ENCODE measurements at places on chromosomes 5 and 9.

DNA sequence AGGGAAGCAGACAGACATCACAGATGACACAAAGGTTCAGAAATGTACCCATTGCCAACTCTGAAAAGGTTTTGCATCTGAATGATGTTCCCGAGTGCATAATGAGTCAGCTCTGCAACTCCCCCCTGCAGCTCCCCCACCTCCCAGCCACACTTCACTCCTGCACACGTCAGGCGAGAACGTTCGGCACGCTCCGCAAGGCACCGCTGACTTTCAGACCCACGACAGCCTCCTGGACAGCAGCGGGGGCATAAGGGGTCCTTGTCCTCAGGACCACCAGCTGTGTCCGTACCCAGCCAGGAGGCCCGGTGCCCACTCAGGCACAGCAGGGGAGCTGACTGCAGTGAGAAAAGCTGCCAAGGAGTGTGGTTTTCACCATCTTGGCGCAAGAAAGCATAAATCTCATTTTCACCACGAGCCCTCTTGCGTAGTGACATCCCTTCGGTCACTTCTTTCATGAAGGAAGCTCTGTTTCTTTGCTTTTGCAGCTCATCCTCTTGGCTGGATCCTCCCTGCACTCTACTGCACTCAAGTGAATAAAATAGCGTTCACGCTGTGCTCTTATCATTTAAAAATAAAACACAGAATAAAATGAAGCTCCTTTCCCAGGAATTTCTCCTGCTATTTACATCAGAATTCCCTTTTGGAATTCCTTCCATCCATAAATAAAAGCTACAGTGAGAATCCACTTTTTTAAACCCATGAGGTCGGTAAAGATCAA is 9.9 kb downstream of the GFPT2 start:
- DNase-seq = no peak

DNA sequence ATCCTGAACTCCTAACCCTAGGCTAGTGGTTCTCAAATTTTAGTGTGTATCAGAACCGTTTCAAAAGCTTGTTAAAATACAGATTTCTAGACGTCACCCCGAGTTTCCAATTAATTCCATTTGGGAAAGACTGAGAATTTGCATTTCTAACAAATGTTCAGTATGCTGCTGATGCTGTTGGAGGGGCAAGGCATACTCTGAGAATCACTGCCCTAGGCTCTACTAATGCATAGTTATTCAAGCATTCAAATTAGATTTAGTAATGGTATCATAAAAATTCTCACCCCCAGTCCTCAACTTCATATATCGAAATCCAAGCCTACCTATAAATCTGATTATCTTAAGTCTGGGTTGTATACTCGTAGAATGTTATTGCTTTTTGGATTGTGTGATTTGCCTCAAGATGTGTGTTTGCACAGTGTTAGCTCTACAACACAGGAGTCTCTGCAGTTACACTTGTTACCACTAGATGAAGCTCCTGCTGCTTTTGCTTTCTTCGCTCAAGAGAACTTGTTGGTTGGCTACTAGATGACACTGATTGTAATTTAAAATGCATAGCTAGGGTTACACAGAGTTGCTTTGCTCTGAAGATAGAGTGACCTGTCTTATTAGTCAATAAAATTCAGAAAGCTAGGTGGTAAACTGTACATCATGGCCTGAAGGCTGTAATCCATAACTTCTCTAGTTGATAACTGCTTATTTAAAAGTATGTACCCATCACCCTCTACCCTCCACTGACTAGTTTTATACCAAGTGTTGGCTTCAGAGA is 7.5 kb upstream of the ERAP2 start:
- DNase-seq = no peak

GRCh38 chr5:143101121-143101520 is 302.4 kb downstream of the NR3C1 start:
- no peak for DNase-seq

DNA sequence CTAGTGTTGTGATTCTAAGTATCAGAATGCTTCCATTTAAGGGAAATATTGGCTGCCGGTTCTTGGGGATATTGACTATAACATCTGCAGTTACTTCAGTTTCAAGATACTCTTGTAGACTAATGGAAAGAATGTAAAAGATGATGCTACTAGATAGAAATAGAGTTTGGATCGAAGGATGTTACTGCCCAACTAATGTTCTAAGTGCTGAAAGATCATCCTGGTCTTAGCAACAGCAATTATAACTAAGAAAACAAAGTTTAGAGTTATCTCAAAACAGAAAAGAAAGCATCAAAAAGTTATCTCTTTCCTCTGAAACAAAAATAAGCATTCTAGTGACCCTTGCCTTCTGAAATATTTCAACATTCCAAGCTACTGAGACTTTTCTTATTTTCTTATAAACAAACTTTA is 49.9 kb downstream of the ITGA1 start:
- DNase-seq = no peak

GRCh38 chr5:52811067-52811749 is 23.5 kb downstream of the ITGA1 start:
- no peak for DNase-seq

GRCh38 chr9:8351436-8351835 is 551.9 kb upstream of the DMAC1 start:
- no peak for DNase-seq

GRCh38 chr5:169584998-169585451 is 1.5 kb downstream of the SPDL1 start:
- DNase-seq = no peak

GRCh38 chr5:77630114-77630680 is 8.3 kb downstream of the OTP start:
- DNase-seq = no peak

- no peak for DNase-seq
Observed at GRCh38 chr5:60208716-60209115, 315.2 kb upstream of the PDE4D start.

- no peak for DNase-seq
Observed at GRCh38 chr5:41270423-41271251, 57.3 kb upstream of the C6 start.

DNA sequence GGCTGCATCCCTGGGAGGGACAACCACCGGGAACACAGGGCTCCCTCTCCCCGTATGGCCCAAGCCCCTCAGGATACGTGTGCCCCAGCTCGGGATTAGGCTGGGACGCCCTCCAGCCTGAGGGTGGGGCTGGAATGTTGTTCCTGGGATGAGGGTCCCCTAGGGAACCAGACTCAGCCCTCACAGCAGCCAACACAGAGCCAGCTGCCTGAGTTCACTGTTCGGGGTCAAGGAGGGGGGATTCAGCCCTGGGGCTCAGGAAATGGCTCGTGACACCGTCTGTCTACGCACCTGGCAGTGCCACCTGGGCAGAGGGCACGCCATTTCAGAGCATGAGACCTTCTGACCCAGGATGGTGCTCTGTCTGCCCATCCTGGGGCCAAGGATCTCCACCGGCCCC is 8.9 kb downstream of the RNF44 start:
- DNase-seq = no peak

GRCh38 chr9:7154003-7154619 is 396.3 kb downstream of the KDM4C start:
- no peak for DNase-seq

- no peak for DNase-seq
Observed at GRCh38 chr5:126911986-126912385, 118.4 kb downstream of the MARCHF3 start.

GRCh38 chr5:138943599-138944173 is 68.6 kb upstream of the LRRTM2 start:
- no peak for DNase-seq

- no peak for DNase-seq
Observed at GRCh38 chr5:25128606-25129005, 483.8 kb upstream of the CDH10 start.

GRCh38 chr5:143228597-143229293 is 174.7 kb downstream of the NR3C1 start:
- no peak for DNase-seq

GRCh38 chr5:128196791-128197190 is 113.2 kb downstream of the SLC12A2 start:
- no peak for DNase-seq

GRCh38 chr5:14365831-14366430 is 215.7 kb upstream of the OTULINL start:
- DNase-seq = no peak

GRCh38 chr5:145160679-145161078 is 674.5 kb downstream of the PRELID2 start:
- DNase-seq = no peak

DNA sequence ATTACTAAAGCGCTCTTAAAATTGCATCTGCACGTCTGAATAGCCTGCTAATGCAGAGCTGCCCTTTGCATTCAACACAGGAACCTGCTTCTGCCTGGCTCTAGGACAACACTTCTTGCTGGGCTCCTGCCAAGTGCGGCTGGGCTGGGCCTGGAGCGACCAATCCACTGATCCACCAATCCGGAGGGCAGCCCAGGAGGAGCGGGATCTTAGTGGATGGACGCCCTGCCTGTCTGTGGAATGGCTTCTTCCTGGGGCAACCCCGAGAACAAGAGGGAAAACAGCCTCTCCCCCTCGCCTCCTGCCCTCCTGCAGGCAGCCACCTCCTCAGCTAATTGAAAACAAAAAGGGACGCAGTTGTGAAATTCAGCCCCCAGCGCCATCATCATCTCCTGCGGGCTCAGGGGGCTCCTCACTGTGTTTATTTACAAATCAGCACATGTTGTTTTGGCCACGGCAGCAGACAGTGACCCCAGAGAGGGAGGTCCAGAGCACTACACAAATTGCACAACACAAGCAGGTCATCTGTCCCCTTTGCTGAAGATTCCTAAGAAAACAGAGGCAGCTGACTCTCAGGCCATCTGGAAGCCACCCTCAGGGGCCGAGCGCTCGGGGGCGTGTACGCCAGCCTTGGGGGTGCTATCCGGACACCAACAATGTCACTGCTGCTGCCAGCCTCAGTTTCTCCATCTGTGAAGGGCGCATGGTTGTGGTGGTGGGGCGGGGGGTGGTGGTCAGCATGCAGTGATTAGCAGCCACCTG is 57.3 kb downstream of the GADD45G start:
- DNase-seq = peak; percentile 90

DNA sequence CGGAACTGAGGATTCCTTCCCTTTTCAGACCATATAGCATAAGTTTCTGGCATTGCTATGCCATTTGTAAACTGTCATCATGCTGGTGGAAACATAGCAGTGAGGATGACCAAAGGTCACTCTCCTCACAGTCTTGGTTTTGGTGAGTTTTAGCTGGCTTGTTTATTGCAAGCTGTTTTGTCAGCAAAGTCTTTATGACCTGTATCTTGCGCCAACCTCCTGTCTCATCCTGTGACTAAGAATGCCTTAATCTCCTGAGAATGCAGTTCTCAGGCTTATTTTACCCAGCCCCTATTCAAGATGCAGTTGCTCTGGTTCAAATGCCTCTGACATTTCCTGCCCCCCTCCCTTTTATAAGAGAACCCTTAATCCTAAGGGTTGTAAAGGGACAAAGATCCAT is 26.7 kb upstream of the GRIA1 start:
- no peak for DNase-seq

- peak; percentile 79 for DNase-seq
Observed at GRCh38 chr5:143311428-143311827, 92.1 kb downstream of the NR3C1 start.

- no peak for DNase-seq
Observed at GRCh38 chr9:122406070-122406890, 35.5 kb downstream of the PTGS1 start.

DNA sequence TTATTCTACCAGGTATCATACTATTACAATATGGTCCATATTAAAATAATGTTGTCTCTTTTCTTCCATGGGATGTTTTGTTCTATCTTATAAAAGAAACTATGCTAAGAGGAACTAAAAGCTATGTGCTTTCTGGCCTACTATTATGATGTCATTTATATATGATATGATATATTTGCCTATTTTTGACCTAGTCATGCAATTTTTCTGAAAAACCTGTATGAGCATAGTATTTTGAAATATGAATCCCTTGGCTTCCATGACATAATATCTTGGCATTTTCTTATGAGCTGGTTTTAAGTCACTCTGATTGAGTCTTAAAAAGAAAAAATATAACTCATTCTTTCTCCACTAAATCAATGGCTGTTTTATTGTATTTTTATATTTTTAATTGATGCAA is 60.7 kb downstream of the MAN2A1 start:
- no peak for DNase-seq

- DNase-seq = no peak
Observed at GRCh38 chr9:37740128-37740527, 13.5 kb upstream of the TRMT10B start.

DNA sequence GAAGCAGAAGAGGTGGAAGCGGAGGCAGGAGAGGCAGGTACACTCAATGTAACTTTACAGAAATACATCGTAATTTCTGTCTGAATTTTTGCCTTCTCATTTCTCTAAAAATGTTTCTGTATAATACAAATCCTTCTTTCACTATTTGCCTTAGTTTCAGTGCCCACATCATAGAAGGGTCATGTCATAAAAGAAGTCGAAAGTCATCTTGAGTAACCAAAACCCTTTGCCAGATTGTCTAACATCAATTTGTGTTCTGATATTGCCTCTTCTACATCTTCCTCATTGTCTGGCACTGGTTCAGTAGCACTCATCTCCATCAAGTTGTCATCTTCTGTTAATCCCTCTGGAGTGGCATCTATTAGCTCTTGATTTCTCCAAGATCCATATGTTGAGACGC is 6.2 kb upstream of the CYFIP2 start:
- DNase-seq = no peak

DNA sequence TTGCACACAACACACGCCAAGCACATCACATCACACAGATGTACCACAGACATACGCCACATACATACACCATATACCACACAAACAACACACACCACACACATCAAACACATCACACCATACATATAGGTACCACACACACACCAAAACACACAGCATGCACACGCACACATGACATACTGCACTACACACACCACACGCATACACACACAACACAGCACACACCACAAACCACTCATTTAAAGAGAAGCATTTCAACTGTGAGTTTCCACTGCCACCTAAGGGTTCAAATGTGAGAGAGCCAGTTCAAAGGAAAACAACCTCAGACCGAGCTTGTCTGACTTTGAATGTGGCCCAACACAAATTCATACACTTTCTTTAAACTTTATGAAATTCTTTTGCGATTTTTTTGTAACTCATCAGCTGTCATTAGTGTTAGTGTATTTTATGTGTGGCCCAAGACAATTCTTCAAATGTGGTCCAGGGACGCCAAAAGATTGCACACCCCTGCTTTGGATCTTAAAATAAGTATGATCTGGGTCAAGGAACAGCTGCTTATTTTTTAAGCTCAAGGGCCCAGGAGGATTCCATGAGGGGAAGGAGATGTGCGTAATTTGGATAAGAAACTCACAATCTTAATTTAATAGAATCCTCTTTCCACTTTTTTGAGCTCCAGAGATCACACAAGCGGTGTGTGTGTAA is 494.6 kb downstream of the GADD45G start:
- DNase-seq = no peak

DNA sequence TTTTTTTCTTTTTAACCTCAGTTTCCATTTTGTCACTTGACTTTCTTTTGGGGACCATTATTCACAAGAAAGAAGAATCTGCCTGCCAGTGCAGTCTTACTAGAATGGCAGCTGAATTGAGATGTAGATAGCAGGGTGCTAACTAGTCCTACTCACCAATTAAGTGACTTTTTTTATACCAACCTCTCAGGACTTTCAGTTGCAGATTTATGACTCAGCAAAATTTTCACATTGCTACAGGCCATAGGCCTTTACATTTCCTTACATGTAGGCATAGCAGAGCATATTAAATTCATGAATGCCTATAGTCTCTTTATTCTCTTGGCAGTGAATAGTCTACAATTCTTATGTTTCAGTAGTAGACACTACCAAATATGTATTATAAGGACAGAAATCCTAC is 54.0 kb upstream of the FKTN start:
- DNase-seq = no peak

- no peak for DNase-seq
Observed at GRCh38 chr5:144202072-144202471, 31.4 kb downstream of the KCTD16 start.

GRCh38 chr5:140042643-140043507 is at the start of gene NRG2:
TSS of gene NRG2 (minus strand) at chr5:140043299.
- peak; percentile 72 for DNase-seq

GRCh38 chr9:113721856-113722255 is 154.3 kb upstream of the ZNF618 start:
- no peak for DNase-seq

All from RWPE2 (cell line).